ENCODE measurements at places on chromosomes 6 and 20.

DNA sequence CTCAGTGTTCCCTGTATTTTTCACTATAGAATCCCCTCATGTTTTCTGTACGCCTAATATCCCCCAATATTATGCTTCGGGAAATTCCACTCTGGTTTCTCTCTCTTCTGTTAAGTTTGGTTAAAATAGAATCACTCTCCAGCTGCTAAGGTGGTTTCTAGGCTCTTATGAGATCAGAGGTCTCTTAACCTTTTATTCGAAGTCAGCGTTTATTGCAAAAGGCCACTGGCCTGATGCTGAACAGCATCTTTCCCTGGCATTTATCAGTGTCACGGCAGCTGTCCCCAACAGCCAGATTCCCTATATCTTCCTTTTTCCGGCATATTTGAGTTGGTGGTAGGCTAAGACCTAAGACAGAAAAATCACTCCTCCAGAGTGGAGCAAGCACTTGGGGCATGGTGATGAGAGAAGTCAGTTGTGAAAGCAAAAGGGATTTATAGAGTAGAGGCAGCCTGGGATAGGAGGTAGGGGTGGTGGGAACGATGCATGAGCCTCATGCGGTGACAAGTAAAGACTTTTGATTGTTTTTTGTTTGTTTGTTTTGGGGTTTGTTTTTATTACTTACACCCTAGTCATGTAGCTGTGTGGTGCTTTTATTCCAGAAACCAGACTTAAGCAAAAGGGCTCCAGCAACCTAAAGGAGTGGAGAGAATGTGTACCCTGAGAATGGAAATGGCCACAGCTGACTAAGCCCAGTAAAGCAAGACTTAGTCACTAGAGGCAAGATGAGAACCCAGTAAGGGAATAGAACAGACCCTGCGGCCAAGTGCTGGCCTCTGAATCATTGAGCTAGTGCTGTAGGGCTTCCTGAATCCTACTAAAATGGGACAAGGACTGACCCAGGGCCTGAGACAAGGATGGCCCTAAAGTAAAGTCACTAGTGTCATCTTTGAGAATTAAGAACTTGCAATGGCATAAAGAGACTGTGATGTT, 233.0 kb upstream of the PRND start:
- no peak for DNase-seq

DNA sequence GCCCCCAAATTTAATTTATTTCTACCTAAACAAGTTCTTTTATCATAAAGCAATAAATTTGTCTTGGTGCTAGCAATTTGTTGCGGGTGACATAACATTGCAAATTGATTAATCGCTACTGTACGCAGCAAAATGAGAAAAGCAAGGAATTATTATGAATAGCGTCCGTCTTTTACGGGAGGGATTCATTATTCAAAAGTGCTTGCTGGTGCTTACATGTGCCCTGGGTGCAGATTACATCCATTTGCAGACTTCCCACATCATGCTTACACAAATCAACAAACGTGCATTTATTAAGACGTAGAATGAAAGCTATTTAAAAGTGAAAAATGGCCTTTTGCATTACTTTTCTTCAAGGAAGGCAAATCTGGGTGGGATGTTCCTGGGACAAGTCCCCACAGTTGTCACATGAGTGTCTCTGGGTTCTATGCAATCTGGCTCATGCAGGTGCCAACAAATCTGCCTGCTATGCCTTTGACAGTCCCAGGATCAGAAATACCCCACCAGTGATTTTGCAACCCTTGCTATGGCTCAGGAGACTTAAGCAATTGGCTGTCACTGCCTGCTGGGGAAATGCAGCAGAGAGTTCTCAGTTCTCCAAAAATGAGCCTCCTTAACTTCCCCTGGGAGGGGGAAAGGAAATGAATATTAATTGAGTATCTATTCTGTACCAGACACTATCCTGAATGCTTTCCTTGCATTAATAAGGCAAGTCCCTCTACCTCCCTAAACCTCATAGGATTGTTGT, 30.1 kb upstream of the MAFB start:
- no peak for DNase-seq

GRCh38 chr20:11391591-11391990, 526.1 kb upstream of the BTBD3 start:
- no peak for DNase-seq

DNA sequence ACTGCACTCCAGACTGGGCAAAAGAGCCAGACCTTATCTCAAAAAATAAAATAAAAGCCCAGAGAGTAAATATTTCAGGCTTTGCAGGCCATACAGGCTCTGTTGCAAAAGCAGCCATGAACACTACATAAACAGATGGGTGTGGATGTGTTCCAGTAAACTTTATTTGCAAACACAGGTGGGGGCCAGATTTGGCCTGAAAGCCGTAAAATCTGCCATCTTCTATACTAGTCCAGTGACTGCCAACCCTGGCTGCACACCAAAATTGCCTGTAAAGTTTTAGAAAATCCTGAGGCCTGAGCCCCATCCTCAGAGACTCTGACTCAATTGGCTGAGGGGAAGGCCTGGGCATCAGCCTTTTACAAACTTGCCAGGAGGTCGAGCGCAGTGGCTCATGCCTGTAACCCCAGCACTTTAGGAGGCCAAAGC, 103.6 kb downstream of the ZMYND8 start:
- no peak for DNase-seq

DNA sequence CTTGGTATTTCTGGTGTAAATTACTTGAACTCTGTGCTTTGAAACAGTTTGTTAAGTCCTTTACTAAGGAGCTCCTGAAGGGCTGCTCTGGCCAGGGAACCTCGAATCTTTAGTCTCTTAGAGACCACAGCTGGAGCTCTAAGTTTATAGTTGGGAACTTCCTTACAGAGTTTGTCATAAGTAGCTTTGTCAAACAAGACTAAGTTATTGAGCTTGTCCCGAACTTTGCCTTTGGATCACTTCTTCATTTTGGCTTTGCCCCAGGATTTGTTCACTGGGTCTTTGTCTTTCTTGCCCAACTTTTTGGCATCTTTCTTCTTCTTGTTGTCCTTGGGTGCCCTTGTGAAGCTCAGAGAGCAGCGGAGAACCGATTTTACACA, 64.8 kb downstream of the FAM50B start:
- no peak for DNase-seq

GRCh38 chr6:2979819-2980464, 8.6 kb upstream of the SERPINB6 start:
- DNase-seq = no peak

- DNase-seq = no peak
Measured at GRCh38 chr20:5938456-5939029, 11.8 kb downstream of the TRMT6 start.
